Midbrain (tissue), 1 donor: ENCODE measurements at places on chromosomes 12 and 14.

DNA sequence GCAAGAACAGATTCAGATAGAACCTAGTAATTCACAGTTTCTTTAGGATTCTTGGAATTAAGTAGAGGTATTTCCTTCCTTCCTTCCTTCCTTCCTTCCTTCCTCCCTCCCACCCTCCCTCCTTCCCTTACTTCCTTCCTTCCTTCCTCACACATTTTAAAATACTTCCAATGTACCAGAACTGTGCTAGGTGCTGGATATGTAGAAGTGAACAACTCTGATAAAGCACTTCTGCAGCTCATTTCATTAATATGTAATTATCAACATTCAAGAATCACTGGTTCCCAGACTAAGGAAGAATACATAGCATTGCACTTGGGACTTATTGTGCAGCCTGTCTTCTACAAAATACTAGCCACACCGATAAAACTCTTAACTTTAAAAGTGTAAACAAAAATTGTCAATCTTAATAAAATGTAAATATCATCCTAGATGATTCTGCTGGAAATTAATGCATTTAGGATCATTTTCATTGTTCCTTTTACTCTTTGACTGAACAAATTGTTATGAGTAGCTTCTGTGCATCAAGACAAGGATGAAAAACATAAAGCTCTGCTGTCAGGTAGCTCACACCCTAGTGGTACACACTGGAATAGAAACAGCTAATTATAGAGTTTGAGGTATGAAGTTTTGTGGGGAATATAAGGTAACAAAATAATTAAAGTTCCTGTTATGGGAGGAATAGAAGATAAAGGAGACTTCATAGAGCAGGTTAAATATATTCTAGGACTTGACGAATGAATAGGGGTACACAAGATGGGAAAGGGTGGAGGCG, 99.9 kb upstream of the MYF6 start:
- no peak for DNase-seq

- DNase-seq: no peak
Observed at GRCh38 chr12:56661560-56661959, 15.8 kb upstream of the ATP5F1B start.

DNA sequence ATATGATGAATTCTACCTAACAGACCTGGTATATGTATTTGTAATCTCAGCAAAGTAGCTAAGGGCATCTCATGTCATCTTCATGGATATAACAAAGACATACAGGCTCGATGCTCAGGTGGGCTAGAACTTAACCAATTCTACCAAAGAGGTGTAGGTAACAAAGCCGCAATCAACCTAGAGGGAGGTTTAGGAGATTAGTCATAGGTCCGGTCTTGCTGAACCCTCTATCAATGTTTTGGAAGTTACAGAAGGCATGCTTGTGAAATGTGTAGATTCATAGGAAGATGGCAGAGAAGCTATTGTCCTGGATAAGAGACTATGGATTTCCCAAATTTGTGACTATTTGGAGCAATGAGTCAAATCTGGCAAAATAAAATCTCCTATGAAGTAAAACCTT, 42.6 kb upstream of the SYCP3 start:
- no peak for DNase-seq

DNA sequence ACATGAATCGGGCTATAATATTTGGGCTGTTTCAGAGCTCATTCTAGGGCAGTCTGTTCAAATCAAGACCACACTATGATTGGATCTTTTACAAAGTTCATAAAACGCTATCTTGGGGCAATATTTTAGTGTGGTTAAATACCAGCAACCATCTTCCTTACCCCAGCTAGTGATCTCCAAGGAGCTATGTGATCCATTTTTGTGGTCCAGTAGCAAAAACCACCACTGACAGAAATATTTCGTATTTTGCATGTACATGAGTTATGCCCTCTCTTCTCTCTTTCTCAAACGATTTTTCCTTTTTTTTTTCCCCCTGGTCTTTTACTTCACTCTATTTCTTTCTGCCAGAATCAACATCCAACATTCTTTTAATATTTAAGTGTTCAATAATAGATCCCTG, 280.6 kb upstream of the KITLG start:
- DNase-seq: no peak

DNA sequence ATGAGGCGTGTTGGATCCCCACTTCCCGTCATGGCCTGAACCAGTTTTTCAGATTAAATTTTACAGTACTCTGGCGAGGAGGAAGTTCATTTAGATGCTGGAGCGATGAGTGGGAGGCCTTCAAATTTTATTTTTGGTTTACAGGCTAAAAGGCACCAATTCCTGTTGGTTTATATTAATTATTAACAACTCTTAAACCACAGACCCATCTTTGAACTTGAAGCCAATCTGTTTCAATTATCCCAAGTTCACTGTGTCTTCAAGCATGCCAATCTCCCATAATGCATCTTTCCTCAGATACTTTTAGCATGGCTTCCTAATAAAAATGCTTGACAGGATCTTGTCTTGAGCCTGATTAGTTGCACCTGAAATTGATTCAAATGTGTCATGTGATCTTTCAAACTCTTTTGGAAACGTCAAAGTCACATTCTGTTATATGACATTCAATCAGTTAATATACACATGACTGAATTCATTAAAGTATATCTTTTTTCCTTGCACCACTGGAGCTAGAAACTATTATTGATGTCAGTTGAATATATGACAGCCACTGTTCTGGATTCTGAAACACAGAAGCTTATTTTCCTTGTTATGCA, 641.7 kb upstream of the TMEM132C start:
- no peak for DNase-seq

- DNase-seq: no peak
Observed at GRCh38 chr14:72499746-72500145, 394.2 kb downstream of the DPF3 start.

DNA sequence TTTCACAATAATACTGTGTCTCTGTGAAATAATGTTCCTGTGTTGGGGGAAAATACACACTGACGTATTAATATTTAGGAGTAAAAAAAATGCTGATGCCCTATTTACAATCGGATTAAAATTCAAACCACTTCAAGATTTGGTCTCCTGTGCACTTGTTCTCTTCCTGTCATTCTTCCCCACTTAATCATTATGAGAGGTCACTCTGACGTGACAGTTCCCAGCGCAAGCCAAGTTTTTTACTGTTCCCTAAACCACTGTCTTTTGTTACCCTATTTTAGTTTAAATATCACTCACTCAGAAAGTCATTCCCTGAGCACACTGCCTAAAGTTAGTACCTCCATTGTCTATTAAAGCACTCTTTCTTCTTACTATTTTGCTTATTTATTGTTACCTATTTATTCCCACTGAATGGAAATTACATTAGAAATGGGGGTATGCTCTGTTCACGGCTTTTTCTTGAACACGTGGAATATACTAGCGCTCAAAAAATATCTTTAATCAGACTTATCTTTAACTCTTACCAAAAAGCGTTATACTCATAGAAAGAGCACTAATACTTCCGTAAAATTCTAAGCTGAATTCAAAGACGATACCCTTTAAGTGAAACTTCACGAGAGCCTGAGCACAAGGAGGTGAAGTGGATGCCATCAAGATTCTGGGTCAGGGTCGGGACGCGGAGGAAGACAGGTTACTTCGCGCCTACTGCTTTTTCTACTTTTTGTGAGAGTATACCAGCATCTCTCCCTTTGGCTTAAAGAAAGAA, 670 bp upstream of the PSMA3 start:
- peak; percentile 41 for DNase-seq

GRCh38 chr14:95535226-95536021, 574 bp downstream of the GLRX5 start:
- no peak for DNase-seq

GRCh38 chr12:116408489-116409250, 131.2 kb upstream of the MED13L start:
- DNase-seq: no peak

DNA sequence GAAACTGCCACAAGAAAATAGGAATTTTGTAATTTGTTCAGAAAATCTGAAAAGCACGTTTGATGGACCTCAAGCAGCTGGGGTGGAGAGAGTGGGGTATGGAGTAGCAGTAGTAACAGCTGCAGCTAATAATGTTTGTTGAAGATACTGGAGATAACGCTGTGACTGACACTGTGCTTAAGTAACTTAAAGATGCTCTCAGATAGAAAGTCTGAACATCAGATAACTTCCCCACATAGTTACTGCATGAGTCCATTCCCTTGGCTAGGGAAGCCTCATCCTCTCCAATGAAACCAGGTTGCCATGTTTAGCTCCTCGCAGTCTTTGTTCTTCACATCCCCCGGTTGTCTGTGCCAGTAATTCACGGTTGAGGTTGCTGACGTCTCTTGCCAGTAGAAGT, 24.9 kb downstream of the RMST start:
- DNase-seq: no peak

GRCh38 chr12:5523396-5524115, 91.6 kb downstream of the NTF3 start:
- no peak for DNase-seq

- DNase-seq: no peak
Observed at GRCh38 chr12:48882972-48883304, 17.3 kb upstream of the RND1 start.

DNA sequence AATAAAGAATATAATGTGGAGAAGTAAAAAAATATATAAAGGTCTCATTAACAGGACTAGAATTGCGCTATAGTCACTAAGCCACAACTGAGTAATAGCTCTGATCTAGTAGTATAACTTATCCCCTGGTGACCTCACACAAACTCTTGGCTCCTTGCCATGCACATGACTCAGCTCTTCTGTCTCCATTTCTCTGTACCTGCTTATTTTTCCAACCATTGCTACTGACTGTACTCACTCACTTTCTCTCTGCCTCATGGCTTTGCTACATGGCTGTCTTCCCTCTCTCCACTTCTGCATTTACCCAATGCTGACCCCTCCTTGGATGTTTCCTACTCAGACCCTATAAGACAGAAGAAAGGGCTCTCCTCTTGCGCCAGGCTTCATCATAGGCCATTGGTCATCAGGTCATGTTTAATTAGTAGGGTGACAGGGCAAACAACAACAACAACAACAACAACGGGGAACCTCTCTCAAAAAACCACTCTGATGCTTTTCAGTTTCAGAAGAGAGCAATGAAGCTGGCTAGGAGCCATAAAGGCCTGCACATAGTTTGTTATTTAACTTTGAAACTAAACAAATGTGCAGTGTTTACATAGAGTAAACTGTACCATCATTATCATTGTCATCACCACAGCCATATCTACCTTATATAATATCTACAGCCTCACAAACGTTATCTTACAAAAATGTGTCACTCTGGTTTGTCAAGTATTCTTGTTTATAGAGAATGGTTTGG, 25.6 kb upstream of the KRAS start:
- no peak for DNase-seq

- DNase-seq: no peak
Observed at GRCh38 chr12:22855456-22855855, 230.5 kb downstream of the ETNK1 start.

DNA sequence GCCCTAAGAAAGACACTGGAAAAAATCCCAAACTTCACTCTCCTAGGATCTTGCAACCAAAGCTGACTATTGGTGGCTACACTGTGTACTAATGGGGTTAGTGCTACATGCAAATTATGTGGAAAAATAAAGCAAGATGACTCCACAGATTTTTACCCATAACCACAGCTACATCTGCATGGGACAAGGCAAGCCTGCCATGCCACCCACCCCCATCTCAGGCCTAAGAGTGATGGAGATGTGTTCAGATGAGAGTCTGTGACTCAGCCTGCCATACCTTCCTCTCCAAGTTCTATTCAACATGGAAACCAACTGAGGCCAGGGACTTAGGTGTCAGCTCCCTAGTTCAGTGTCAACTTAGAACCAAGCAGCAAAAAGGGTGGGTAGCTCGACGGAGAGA, 206.2 kb downstream of the PELI2 start:
- no peak for DNase-seq

DNA sequence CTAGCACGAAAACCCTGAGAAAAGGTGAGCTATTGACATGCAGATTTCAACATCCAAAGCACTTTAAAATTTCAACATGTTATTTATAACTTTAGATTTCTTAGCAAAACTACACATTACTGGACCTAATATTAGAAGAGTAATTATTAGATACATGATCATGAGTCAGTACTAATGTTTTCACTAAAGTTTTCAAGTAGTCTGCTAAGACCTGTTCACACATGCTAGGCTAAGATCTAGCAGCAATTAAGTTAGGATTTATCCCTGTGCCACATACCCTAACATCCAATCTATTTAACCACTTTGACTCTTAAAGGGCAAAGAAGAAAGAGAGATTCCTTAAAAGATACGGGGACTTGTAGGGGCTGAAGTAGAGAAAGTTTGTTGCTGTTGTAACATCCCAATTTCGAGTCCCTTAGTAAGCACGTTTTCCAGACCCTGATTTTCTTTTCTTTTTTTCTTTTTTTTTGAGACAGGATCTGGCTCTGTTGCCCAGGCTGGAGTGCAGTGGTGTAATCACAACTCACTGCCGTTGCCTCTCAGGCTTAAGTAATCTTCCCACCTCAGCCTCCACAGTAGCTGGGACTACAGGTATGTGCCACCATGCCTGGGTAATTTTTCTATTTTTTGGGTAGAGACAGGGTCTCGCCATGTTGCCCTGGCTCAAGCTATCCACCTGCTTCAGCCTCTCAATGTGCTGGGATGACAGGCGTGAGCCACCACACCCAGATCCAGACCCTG, 102.5 kb upstream of the ATF7IP start:
- no peak for DNase-seq

- no peak for DNase-seq
Observed at GRCh38 chr12:121711361-121712189, 977 bp upstream of the TMEM120B start.

GRCh38 chr12:11706509-11707379, 57.3 kb downstream of the ETV6 start:
- DNase-seq: peak; percentile 22

GRCh38 chr12:124129132-124129531, 156.1 kb downstream of the ZNF664 start:
- DNase-seq: no peak

DNA sequence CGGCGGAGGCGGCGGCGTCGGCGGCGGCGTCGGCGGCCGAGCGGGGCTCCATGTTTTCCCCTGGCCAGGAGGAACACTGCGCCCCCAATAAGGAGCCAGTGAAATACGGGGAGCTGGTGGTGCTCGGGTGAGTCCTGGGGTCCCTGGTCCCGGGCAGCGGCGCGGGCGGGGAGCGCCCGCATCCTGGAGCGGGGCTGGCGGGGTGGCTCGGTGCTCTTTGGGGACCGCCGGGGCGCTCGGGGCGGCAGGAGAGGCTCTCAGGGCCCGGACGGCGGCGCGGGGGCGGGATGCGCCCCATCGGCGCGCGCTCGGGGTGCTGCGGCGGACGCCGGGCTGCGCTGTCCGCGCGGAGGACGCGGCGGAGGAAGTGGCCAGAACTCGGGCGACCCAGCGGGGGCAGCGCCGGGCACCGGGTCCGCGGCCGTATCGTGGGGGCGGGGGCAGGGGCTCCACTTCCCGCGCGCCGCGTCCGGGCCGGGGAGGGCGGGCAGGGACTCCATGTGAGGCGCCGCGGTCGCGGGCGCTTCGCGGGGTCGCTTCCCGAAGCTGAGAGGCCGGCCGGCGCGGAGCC, 485 bp downstream of the PELI2 start:
- no peak for DNase-seq
